Ureter (tissue), 1 donor: ENCODE measurements at places on chromosomes 7 and 10.

GRCh38 chr7:95675632-95676031, 79.3 kb upstream of the PDK4 start:
- DNase-seq: no peak

GRCh38 chr7:38182450-38182849, 4.4 kb downstream of the STARD3NL start:
- no peak for DNase-seq

- DNase-seq: no peak
Observed at GRCh38 chr7:107428642-107429041, 41.2 kb upstream of the GPR22 start.

DNA sequence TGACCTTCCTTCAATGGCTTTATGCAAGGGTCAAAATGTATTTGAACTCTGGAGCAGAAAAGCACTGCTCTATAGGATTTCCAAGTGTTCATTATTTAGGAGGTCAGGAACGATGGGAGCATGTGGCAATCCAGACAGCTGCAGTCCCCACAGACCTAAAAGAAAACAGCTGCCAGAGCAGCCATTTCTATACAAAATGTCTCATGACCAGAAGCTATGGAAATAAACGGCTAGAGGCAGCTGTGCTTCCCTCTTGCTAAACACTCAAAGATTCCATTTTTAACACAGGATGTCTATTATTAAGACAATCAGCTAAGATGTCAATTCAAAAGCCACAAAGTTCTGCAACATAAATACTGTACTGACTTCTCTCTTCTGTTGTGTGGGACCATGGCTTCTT, 879.1 kb upstream of the C7orf33 start:
- DNase-seq: no peak

DNA sequence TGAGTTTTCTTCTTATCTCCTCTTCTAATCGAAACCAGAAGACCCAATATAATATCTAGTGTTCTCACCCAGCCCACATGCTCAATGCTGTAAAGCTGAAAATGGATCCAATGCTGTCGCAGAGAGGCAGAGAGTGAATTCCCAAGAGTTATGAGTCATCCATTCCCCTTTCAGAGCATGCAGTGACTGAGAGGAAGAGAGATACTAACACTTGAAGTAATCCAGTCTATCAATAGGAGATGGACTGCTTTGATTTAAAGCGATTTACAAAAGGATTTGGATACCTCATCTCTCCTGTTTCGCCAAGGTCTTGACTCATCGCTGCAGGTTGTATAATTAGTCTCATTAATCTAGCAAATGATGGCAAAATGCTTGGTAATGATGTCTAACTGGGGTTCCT, 41.5 kb upstream of the PRKCQ start:
- DNase-seq: no peak

DNA sequence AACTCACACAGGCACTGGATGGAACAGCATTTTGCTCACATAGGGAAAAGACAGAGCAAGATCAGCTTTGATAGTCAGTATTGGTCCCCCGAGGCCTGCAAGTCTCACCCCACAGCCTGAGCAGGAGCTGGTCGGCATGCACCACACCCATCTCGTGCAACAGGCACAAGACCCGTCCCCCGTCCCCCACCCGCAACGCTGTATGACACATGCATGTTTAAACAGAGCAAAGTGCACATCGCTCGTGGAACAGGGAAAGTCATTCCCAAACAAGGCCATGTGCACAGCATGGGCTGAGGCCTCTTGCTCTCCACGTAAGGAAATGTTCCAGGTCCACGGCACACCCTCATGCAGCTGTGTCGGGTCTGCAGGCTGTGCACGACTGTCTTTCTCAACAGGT, 527.2 kb downstream of the ACTR3B start:
- no peak for DNase-seq

GRCh38 chr10:131074682-131075081, 236.8 kb downstream of the TCERG1L start:
- DNase-seq: no peak

- DNase-seq: peak; percentile 19
Observed at GRCh38 chr10:5565205-5565545, 40.4 kb downstream of the CALML3 start.
